Tongue (tissue), 3 donors: ENCODE measurements at places on chromosomes 4 and X. TPM values are rescaled to one million over a fixed set of nuclear protein-coding genes. Genes with fewer than 3 reads are reported as not detected.

The CXCL11 gene
- total RNA-seq, result not detected

The SLC6A8 gene
- total RNA-seq, result 26.9 TPM

The NIPAL1 gene
- 6.9 TPM for total RNA-seq

The TMEM31 gene
- total RNA-seq, result not detected

The CENPVL2 gene
- total RNA-seq, result not detected

The LANCL3 gene
- 0.51 TPM for total RNA-seq

The SATL1 gene
- total RNA-seq, result 0.10 TPM

The MAD2L1 gene
- total RNA-seq, result 5.8 TPM

The GPR50 gene
- not detected for total RNA-seq

The XAGE2 gene
- not detected for total RNA-seq

The KCNIP4 gene
- 0.31 TPM for total RNA-seq

The TMSB15C gene
- total RNA-seq, result 4.0 TPM

The GATB gene
- total RNA-seq, result 38.2 TPM

The PAGE5 gene
- total RNA-seq, result not detected

The TLR1 gene
- total RNA-seq, result 7.7 TPM

The ASMT gene
- total RNA-seq, result not detected
